ENCODE measurements at places on chromosomes 2 and 18. TPM values are rescaled to one million over a fixed set of nuclear protein-coding genes. Genes with fewer than 3 reads are reported as not detected.

DNA sequence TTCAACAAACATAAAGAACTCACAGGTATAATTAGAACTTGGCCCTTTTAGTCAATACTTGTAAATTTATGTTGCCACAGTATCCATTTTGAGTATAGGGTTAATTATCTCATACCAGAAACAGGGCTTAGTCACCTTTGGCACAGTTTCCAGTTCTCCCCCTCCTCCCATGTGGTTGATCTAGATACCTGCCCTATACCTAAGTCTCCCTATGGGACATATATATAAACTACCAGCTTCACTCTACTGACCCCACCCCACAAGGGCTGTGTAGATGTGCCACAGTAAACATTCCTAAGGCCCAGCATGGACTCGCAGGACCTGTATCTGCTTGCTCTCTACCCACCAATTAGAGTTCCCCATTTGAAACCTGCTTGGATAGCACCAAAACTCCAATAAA, 371.7 kb upstream of the RND3 start:
- no peak for DNase-seq

- DNase-seq, result no peak
Measured at GRCh38 chr2:116074161-116074560, 1631.7 kb downstream of the DPP10 start.

DNA sequence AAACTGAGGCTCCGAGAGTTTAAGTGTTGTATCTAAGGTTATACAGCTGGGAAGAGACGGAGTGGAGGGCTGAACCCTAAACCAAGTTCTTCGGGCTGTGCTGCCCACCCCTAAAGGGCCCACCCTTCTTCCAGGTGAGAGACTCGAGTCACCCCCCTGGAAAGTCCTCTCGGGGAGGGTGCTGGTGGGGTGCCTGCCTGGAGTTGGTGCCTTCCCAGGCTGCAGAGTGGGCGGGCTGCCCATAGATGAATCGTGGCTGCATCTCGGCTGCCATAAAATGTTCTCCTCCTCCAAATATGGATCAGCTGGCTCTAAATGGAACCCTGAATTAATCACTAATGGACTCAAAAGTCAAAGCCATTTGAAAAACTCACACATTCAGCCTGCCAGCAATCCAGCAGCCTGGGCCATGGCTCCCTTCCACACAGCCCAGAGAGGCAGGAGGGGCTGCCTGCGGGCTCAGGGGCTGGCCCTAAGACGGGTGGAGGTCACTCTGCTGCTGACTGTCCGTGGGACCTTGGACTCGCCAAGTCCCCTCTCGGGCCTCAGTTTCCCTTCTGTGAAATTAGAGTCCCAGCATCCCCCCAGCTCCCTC, 7.7 kb downstream of the CIB4 start:
- no peak for DNase-seq

FTCDNL1 gene
- 9.0 TPM for total RNA-seq

CRYGC gene
- not detected for total RNA-seq

ACADL gene
- total RNA-seq, result 167 TPM

DNA sequence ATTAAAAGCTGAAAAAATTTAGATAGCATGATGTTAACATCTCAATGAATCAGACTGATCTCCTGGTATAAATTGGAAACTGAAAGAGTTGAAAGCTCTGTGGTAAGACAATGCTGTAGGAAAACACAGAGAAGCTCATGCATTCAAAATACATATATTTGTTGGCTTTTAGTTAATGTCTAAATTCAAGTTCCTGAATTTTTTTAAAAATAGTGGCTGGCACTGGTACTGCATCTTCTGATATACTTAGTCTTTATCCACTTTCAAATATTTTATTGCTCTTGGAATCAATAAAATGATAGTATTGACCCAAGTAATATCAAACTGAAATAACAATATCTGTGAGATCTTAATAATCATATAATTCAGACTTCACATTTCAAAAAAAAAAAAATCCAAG, 151.4 kb upstream of the FIGN start:
- DNase-seq, result no peak

GRCh38 chr2:227720680-227721079, 2.9 kb upstream of the SLC19A3 start:
- no peak for DNase-seq

ARHGAP28 gene
- total RNA-seq, result 3.6 TPM

ZNF532 gene
- 125 TPM for total RNA-seq

OR6B2 gene
- 2.8 TPM for total RNA-seq

POU3F3 gene
- total RNA-seq, result not detected

TFCP2L1 gene
- 0.60 TPM for total RNA-seq

RTKN gene
- total RNA-seq, result 83.9 TPM

BCL2 gene
- total RNA-seq, result 64.8 TPM

DNA sequence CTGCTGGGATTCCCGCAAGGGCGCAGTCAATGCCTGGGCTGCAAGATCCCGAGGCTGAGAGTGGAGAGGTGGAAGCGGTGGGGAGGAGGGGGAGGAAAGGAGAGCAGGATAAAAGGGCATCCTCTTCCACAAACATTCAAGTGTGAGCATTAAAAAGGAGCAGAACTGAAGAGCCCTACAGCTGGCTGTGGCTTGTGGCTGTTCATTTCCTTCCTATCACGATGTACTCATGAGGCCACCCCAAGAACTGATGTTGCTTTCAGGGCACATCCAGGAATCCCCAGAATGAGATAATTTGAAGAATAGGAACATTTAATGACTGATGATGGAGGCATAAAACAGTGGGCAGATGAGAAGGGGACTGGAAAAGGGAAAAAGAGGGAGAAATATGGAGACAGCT, 230.8 kb upstream of the SMIM21 start:
- no peak for DNase-seq

DNA sequence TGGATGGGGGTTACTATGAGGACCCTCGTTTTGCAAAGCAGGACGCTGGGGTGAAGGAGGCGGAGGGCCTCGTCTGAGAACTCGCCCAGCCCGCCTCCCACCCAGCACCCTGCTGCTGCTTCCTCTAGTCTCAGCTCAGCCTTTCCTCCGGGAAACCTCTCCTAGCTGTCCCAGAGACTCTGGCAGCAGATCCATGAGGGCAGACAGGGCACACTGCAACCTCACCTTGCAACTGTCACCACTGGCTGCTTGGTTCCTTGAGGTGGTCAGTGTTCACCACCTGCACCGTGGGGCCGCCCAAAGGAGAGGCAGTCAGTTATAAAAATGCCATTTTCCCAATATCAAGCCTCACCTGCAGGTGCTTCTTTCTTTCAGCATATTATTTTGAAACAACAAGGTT, 45.6 kb downstream of the PARD6G start:
- no peak for DNase-seq
